ENCODE measurements at places on chromosomes 5 and 9.

DNA sequence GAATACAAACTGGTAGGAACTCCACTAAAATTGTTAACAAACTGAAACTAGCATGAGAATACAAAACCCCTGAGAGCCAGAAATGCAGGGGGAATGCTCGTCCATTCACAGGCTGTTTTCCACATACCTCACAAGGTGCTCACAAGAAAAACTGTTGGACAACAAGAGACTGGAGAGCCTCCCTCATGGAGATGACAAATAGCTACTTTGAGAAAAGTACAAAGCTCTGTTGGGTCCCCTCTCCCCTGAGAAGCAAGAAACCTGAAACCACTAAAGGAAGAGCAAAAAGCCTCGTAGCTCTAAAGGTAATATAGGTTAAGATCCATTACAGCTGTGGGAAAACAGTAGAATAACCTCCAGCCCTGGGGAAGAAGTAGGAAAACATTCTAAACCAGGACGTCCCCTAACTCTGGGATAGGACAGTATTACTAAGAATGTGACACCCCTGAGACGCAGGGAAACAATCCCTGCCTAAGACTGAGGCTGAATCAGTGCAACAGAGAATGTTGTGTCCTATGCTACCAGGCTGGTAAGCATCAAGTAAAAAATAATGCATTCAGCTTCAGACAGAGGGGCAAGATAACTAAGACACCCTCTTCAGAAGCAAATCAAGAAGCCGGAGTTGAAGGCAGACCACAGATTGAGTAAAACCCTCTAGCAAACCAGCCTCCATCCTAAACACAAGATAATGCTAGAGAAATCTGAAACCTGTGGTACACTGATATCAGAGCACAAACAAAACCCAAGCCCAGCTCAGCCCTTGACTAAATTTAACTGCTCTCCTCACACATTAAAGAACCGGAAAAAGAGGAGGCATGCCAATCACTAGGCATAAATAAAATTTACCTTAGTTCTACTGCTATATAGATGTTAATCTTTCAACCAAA, 160.2 kb downstream of the SSBP2 start:
- no peak for DNase-seq

GRCh38 chr5:100792781-100793180, 110.3 kb downstream of the ST8SIA4 start:
- no peak for DNase-seq

- no peak for DNase-seq
Observed at GRCh38 chr5:1745123-1745795, 54.4 kb downstream of the MRPL36 start.

DNA sequence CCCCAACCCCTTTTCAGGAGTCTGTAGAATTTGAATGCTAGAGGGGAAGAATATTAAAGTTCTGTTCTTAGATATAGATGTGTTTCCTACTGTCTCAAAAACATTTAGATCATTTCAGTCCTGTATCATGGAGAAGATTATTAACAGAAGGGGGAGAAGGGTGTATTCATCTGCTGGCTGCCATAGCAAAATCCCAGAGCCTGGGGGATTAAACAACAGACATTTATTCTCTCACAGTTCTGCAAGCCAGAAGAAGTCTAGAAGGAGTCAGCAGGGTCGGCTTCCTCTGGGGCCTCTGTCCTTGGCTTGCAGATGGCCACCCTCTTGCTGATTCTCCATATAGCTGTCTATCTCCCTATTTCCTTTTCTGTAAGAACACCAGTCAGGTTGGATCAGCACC, 150.1 kb upstream of the OTULINL start:
- DNase-seq: no peak

DNA sequence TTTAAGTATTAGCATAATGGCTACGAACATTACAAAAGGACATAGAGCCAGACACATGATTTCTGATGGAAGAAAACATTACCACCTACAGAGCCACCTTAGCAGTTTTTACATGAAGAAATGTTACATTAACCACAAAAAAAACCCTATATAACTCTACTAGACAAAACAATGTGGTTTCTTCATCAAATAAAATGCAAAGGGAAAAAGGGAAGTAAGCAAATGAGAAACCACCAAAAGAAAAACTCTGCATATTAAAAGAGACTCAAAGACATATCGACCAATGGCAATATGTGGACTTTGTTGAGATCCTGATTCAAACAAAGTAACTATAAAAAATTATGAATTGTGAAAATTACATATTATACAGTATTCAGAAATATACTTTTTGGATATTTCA, 132.7 kb downstream of the TSSK1B start:
- DNase-seq: no peak

GRCh38 chr5:106080535-106080934, 1590.2 kb downstream of the EFNA5 start:
- DNase-seq: no peak

- DNase-seq: no peak
Observed at GRCh38 chr5:127486471-127486870, 31.0 kb upstream of the PRRC1 start.

DNA sequence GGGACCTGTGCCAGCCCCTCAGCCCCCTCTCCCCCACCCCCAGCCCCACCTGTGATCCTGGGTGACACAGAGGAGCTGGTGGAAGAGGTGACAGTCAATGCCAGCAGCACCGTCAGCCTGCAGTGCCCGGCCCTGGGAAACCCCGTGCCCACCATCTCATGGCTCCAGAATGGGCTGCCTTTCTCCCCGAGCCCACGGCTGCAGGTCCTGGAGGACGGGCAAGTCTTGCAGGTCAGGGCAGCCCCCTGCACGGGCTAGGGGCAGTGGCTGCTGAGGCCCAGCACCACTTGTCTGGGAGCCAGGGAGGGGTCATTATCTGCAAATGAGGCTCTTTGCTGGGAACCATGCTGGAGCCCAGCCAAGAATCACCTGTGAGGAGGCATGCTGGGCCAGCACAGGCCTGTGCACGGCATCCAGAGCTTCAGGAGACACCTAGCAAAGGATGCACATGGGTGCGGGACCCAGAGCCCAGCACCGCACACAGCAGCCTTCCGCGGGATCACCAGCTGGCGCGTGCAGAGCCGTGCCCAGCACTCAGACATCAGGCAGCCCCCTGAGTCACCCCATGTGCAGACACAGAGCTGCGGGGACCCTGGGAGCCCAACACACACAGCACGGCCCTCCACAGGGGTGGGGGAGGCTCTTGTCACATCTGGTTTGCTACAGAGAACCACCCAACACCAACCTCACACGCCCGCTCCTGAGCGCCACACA, 62.0 kb upstream of the ASS1 start:
- DNase-seq: no peak

DNA sequence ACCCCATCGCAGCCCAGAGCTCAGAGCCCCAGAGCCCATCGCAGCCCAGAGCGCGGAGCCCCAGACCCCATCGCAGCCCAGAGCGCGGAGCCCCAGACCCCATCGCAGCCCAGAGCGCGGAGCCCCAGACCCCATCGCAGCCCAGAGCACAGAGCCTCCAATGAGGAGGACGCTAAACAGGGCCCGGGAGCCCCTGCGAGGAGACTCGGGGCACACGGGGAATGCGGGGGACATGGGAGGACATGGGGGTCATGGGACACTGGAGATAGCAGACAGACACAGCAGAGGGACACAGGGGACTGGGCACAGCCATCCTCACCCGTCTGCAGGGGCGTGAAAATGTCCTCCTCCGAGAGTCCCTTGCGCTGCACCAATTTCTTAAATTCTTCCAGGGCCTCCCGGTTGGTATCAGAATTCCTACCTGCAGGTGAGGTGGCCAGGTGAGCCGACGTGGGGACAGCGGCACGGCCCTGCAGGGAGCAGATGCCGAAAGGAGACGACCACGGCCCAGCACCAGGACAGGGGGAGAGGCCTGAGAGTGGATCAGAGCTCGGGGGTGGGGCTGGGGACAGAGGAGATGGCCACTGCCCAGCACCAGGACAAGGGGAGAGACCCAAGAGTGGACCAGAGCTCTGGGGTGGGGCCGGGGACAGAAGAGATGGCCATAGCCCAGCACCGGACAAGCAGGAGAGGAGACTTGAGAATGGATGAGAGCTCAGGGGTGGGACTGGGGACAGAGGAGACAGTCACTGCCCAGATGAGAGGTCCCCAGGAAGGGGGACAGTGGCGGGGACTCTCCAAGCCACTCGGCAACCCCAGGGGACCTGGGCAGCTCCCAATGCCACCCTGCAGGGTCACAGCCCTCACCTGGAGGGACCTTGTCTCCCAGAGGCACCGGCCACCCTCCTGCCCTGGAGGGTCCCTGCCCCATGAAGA, 2.8 kb downstream of the OBP2B start:
- DNase-seq: no peak

GRCh38 chr5:127094161-127094814, 21.0 kb upstream of the C5orf63 start:
- no peak for DNase-seq

DNA sequence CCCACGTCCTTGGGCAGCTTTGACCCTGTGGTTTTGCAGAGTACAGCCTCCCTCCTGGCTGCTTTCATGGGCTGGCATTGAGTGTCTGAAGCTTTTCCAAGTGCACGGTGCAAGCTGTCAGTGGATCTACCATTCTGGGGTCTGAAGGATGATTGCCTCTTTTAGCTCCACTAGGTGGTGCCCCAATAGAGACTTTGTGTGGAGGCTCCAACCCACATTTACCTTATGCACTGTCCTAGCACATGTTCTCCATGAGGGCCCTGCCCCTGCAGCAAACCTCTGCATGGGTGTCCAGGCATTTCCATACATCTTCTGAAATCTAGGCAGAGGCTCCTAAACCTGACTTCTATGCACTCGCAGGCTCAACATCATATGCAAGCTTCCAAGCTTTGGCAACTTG, 644.2 kb upstream of the CDH9 start:
- no peak for DNase-seq

DNA sequence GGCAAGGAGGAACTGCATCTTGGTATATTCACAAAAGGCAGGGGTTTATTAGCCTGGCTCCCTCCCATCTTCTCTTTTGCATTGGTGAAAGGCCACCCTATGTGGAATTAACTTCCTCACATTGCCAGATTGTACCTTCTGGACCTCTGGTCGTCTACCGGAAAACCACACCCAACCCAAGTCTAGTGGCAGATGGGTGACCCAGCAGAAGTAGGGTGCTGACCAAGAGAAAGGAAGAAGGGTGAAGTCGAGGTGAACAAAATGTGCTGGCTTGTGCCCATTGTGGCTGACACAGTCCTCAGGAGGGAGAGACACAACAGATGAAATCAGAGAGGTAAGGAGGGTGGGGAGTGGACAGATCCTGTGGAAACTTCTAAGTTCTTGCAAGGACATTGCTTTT, 39.8 kb upstream of the DAP start:
- DNase-seq: no peak

GRCh38 chr9:130741831-130742449, 48.4 kb downstream of the EXOSC2 start:
- no peak for DNase-seq

GRCh38 chr5:176153741-176154140, 84.5 kb upstream of the SIMC1 start:
- no peak for DNase-seq

- DNase-seq: no peak
Observed at GRCh38 chr5:163712011-163712410, 206.6 kb downstream of the MAT2B start.

GRCh38 chr5:59661954-59662615, 231.4 kb downstream of the PDE4D start:
- no peak for DNase-seq

DNA sequence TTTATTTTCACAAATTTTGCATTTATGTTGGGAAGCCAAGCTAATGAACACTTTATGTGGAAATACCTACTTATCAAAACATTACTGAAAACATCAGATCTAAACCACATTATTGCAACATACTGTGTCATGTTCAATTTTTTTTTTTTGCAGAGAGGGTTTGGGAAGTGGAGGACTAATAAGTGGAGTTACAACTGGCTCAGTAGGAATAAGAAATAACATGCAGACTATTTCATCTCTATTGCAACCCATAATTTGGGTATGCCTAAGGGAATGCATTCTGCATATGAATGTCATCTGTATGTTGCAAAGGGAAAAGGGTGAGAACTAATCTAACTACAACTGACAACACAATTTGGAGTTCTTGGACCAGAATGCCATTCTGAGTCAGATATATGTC, 41.8 kb downstream of the APC start:
- no peak for DNase-seq

DNA sequence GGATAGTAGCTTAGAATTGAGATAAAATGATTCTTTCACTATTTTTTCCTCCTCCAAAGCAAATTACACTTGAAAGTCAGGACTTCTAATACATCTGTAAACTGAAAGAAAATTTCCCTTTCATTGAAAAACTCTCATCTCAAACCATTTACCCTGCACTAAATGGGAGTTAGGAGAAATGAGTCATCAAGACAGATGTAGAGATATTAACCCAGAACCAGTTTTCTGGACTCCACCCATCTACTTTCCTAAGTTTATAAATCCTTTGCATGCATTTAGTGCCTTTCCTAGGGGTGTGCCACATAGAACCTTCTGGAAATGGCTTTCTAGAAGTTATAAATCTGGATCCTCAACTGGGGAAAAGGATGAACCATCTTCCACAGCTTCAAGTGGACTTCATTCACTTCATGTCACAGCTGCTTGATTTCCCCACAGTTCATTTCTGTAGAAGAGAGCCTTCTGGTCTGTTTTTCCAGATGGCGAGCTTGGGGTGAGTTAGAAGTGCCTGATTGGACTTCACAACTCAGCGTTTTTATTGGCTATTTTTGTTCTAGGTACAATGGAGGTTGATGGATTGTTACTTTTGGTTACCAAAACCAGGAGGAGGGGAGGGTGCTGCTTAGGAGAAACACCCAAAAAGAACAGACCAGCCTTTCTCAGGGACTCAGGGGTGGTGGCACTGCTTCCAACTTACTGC, 72.5 kb upstream of the GPR151 start:
- DNase-seq: no peak

DNA sequence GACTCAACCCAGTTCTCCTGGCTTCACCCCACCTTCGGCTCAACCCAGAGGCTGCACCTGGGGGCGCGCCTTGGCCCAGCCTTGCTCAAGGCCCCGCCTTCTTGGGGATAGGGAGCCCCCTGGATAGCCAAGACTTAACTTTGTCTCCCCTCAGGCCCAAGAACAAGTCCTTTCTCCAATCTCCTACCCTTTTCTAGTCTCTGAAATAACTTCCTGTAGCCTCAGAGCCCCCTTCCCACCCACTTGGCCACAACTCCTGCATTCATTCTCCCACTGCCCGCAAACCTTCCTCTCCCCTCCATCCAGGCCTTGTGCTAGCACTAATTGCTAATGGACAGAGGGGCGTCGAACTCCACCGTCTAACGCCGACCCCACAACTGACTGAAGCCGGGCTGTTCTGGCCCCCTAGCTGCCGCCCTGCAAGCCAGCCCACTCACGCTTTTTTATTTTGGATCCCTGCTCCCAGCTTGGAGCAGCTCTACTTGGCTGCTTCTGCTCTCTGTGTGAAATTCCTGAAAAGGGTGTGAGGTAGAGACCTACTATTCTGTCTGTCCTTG, 579 bp upstream of the ASTN2 start:
- DNase-seq: no peak

DNA sequence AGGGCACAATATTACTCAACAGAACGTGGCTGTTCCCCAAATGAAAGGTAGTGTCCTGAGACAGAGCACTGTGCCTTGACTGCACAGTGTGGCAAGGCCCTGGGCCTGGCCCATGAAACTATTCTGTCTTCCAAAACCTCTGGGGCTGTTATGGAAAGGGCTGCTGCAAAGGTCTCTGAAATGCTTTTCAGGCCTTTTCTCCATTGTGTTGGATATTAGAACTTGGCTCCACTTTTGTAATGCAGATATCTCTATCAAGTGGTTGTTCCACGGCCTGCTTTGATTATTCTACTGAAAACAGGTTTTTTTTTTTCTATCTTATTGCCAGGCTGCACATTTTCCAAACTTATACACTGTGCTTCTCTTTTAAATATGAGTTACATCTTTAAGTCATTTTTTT, 777.5 kb upstream of the TYRP1 start:
- no peak for DNase-seq
